ENCODE measurements at places on chromosomes 16 and 17. TPM values are rescaled to one million over a fixed set of nuclear protein-coding genes. Genes with fewer than 3 reads are reported as not detected.

Gene C1QTNF1
- 6.3 TPM for total RNA-seq

Gene PLCG2
- 0.83 TPM for total RNA-seq

Gene CES5A
- total RNA-seq, result not detected

Gene SCO1
- 22.8 TPM for total RNA-seq

Gene CDRT15L2
- not detected for total RNA-seq

Gene CLTC
- 523 TPM for total RNA-seq

Gene HIGD1B
- not detected for total RNA-seq

Gene FOXF1
- 39.0 TPM for total RNA-seq

Gene RNF43
- under 0.01 TPM for total RNA-seq

Gene C17orf50
- total RNA-seq, result not detected

Gene SPNS2
- total RNA-seq, result 1.0 TPM

Gene SMIM36
- total RNA-seq, result not detected

Gene NPIPA2
- 1.2 TPM for total RNA-seq
